Activated CD4-positive, alpha-beta T cell treated with anti-CD3 and anti-CD28 coated beads, Interleukin-2, amount 50 U/mL, for 24 hours (primary cell): ENCODE measurements at places on chromosomes 4 and X.

DNA sequence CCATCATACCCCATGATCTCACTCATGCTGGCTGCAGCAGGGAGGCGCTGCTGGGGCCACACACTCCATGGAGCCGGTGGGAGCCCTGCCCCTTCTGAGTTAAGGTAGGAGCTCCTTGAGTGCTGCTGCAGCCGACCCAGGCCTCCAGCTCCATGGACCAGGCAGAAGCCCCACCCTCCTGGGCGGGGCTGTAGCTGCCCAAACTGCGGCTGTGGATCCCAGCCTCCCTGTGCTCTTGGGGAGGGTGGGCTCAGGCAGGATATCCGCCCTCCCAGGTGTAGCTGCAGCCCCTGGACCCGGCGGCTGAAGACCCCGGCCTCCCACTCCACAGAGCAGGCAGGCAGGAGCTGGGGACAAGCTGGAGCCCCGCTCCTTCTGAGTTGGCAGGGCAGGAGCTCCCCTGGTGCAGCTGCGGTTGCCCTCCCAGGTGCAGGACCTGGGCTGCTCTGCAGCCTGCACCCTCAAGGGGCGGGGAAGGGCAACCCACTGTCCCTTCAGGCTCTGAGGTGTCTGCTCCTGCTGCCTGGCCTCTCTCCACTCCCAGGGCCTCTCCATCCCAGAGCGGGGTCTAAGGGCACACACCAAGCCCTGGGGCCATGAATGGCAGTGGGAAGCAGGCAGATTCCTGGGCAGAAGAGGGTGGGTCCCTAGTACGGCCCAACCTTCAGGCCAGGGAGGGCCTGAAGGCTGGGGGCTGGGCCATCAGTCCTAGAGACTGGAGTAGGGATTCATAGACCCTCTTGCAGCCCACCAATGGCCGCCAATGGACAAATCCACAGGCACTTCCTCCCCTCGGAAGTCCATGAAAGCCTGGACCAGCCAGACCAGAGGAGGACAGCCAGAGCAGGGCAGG, 466.1 kb downstream of the DTHD1 start:
- DNase-seq, result no peak

- DNase-seq, result no peak
Measured at GRCh38 chr4:123575291-123575690, 178.7 kb downstream of the SPRY1 start.

GRCh38 chr4:156036496-156036895, 82.8 kb upstream of the CTSO start:
- no peak for DNase-seq

- DNase-seq, result no peak
Measured at GRCh38 chr4:88891636-88892035, 165.3 kb downstream of the FAM13A start.

- DNase-seq, result no peak
Measured at GRCh38 chr4:28686618-28687017, 1826.0 kb downstream of the STIM2 start.

DNA sequence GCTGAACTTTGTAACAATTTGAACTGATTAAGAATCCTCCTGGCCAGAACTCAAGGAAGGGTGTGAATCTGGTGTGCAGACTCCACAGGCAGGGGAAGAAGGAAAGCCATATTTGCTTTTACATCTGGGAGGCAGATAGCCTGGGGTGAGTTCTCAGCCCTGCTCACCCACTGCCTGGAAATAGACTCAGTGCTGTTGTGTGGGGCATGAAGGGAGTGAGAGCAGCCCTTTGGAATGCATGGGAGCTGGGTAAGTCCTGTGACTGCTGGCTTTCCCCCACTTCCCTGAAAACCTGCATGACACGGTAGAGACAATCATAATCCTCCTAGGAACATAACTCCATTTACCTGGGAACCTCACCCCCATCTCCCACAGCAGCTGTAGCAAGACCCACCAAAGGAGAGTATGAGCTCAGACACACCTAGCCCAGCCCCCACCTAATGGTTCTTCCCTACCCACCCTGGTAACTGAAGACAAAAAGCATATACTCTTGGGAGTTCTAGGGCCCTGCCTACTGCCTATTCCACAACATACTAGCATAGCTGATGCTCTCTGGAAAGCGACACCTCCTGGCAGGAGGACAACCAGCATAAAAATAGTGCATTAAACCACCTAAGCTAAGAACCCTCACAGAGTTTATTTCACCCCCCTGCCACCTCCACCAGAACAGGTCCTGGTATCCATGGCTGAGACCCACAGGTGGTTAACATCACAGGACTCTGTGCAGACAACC, 59.3 kb upstream of the UBQLN2 start:
- DNase-seq, result no peak

GRCh38 chr4:43224559-43224958, 332.0 kb downstream of the GRXCR1 start:
- DNase-seq, result no peak

DNA sequence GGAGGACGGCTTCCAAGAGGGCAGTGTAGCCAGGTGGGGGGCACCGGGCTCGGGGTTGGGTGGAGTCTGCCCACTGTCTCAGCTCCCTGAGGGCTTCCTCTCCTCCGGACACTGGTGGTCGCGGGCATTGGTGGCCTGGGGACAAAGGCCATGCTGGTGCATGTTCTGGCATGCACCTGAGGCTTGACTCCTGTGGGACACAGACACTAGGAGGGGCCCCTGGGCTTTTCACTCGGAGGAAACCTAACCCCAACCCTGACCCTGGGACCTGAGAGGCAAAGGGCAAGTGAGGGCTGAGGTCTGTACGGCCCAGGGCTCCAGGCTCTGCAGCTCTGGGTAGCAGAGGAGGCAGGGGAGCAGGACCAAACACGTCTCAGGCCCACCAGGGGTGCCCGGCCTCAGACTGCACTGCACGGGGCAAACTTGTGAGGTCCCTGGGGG, 22.3 kb upstream of the FGFR3 start:
- DNase-seq, result no peak

DNA sequence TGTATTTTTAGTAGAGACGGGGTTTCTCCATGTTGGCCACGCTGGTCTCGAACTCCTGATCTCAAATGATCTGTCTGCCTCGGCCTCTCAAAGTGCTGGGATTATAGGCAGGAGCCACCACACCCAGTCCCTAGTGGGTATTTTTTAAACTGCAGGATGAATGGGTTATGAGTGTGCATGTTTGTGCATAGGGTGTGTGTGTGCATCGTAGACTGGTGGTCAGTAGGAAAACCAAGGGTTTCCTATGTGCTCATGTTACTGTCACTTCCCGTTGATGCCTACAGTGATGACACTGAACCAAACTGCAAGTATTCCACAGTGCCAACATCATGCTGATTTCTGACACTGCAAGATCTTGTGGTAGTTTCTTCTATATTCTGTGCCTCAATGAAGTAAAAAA, 41.1 kb downstream of the DDIT4L start:
- DNase-seq, result no peak

DNA sequence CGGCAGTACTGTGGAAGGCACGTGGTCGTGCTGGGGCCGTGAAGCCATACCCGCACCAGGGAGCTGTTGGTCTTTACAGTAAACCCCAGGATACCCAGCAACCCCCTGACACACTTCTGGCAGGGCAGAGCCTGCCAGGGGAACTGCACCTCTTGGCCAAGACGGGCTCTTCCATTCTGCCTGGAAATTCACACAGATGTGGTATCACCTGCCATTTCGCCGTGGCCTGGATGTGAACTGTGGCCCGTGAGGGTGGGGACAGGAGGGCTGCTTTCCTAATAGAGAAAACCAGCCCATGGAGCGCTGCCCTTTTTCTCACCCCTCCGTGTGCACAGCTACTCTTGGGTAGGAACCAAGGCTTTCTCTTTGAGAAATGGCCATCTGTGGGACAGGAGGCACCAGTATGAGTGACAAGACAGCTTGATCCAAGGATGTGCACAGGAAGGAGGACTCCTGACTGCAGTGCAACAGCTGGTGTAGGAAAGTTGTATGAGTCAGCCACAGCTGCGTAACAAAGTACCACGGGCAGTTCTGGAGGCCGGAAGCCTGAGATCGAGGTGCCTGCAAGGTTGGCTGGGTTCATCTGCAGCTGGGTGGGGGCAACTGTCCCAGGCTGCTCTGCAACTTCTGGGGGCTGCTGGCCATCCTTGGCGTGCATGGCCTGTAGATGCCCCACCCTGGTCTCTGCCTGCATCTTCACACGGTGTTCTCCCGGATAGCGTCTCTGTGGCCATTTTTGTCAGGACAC, 95.7 kb downstream of the PSAPL1 start:
- DNase-seq, result no peak

- no peak for DNase-seq
Measured at GRCh38 chr4:176883681-176884418, 91.1 kb upstream of the VEGFC start.

DNA sequence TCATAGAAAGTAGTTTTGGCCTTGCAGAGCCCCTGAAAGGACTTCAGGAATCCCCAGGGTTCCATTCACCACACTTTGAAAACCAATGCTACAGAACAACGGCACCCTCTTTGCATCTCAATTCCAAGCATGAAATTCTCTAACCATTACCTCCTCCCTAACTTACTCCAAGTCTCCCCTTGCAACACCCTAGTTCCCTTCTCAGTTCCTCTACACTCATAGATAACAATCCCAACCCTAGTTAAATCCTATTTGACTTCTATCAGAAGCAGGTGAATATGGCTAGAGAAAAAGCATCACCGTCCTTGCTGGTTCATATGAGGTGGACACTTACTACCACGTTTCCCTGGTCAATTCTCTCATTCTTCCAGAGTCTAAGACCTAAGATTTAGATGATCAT, 2.4 kb downstream of the RCHY1 start:
- DNase-seq, result no peak

GRCh38 chrX:74262452-74263209, 41.3 kb upstream of the ZCCHC13 start:
- no peak for DNase-seq

DNA sequence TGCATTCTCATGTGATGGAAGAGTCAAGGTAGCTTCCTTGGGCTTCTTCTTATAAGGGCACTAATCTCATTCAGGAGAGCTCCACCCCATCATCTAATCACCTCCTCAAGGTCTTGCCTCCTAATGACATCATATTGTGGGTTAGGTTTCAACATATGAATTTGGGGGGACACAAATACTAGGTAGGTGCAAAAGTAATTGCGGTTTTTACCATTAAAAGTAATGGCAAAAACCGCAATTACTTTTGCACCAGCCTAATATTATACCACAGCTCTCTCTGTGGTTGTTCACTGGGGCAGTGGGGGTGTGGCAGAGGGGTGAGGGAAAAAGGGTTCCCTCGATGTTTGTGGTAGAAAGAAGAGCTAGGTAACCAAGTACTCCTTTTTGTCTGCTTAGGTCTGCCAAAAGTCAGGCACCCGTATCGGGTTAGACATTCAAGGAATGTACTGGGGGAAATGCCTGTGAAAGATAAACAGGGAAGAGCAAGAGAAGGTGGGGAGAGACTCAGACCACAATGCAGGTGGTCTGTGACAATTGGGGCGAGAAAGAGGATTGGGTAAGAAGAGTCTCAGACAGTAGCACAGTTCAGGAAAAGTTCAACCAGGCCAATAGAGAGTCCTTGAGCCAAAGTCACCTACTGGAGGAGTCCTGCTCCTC, 78.9 kb upstream of the MTM1 start:
- DNase-seq, result no peak

- DNase-seq, result no peak
Measured at GRCh38 chr4:129804461-129804981, 708.6 kb downstream of the C4orf33 start.

GRCh38 chr4:75919920-75920319, 17.7 kb upstream of the PPEF2 start:
- DNase-seq, result no peak

DNA sequence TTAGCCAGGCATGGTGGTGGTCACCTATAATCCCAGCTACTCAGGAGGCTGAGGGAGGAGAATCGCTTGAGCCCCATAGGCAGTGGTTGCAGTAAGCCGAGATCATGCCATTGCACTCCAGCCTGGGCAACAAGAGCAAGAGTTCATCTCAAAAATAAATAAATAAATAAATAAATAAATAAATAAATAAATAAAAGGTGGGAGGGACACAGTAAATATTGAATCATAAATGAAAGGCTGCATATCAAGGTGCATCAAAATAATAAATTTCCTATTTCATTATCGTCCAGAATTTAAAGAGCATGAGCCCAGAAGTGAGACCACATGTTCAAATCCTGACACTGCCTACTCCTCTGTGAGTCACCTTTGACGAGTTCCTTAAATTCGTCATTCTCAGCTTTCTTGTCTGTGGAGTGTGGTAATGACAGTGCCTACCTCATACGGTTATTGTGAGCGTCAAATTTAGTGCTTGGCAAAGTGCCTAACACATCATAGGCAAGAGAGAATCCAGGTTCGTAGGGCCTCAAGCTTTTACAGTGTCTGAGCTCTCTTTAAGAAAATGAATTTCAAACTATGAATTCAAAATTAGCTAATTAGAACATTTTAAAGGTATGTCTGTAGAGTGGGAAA, 49.9 kb downstream of the IL15 start:
- no peak for DNase-seq

DNA sequence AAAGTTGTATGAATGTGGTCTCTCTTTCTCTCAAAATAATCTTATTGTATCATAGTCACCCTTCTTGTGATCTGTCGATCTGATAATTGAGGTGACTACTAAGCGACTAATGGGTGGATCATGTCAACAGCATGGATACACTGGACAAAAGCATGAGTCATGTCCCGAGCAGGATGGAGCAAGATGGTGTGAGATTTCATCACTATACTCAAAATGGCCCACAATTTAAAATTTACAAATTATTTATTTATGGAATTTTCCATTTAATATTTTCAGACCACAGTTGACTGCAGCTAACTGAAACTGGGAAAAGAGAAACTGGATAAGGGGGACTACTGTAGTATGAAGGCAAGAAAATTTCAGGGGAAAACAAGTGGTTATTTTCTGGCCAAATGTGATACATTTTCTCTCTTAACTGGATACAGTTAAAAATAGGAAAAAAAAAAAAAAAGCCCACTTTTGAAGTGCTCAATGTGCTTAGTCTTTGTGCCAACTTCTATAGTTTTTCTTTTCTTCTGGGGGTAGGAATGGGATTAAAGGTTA, 25.3 kb downstream of the FAM241A start:
- no peak for DNase-seq

DNA sequence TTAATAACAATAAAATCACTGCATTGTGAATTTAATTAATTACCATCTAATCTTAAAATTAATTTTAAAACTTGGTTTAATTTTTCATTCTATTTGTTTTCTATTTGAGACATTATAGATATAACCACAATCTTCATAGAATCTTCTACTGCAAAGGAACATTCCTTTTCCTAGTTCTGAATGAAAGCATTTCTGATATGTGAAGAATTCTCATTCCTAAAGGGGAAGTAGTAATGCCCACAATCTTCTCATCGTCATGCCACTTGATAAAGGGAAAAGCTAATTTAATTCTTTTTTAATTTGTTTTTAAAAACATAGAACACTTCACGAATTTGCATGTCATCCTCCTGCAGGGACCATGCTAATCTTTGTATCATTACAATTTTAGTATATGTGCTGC, 23.7 kb downstream of the MGARP start:
- DNase-seq, result no peak

GRCh38 chr4:40187386-40187906, 9.4 kb upstream of the RHOH start:
- DNase-seq, result no peak

DNA sequence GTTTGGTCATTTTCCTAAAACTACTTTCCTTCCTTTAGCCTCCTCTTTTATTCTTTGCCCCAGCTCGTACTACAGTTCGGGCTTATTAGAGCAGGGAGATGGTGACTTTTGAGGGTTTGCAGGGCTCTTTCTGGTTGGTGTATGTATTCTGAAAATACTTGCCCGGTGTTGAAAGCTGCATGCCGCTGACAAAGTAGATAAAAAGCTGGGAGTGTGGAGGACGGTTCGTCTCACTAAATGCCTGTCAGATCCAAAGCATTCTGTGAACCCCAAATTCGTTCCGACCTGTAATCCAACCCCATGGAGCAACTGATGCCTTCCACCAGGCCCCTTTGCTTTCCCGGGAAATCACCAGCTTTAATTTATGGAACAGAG, 19.2 kb downstream of the TRIM2 start:
- no peak for DNase-seq

GRCh38 chr4:85724791-85725563, 250.0 kb downstream of the ARHGAP24 start:
- DNase-seq, result no peak
